Activated CD4-positive, alpha-beta T cell treated with anti-CD3 and anti-CD28 coated beads for 1 hour (primary cell): ENCODE measurements at places on chromosomes 12 and 14.

DNA sequence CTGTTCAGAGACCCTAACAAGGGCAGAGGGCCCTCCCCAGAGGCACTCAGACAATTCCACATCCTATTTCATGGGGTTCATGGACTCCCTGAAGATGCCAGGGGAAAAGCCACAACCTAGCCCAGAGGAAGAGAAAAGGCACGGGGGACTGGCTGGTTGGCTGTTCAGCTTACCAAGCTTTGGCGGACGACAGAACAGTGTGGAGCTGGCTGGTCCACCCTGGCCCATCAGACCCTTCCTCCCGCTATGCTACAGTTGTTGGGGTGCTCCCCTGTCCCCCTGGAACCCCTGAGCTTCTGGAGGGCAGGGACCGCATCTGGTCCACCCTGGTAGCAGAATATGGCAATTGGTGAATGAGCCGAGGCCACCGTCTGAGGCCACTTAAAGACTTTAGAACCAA lies 6.3 kb downstream of the TESC start:
- DNase-seq = no peak

GRCh38 chr12:4900327-4900726 lies 9.4 kb upstream of the KCNA1 start:
- no peak for DNase-seq

DNA sequence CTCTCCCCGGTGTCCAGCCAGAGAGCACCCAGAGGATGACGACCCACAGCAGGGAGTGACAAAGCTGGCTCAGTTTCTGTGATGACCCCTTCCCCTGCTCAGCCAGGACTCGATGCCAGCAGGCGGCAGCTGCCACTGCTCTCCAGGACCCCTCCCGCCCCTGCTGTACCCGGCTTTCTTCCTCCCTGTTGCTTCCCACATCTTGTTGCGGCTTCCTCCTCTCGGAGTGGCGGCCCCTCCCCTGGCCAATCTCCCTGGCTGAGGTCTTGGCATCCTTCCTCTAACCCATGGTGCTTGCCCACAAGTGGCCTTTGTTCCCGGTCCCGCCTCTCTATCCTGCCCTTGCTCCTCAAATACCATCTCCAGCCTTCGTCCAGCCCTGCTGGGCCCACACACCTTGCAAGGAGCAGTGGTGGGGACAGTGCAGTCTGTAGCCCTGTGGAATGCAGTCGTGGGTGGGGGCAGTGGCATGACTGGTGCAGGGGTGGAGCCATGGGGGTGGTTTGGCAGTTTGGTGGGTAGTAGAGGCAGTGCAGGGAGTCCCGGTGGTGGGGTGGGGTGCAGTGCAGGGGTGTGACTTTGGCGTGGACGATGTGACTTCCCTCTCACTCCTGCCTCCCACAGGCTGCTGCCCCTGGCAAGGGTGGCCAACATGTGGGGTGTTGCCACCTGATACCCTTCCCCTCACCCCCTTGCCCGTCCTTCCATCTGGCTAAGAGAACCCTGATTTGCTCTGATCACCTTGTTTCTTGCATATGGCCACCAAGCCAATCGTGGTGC lies 16.3 kb upstream of the BEGAIN start:
- no peak for DNase-seq

DNA sequence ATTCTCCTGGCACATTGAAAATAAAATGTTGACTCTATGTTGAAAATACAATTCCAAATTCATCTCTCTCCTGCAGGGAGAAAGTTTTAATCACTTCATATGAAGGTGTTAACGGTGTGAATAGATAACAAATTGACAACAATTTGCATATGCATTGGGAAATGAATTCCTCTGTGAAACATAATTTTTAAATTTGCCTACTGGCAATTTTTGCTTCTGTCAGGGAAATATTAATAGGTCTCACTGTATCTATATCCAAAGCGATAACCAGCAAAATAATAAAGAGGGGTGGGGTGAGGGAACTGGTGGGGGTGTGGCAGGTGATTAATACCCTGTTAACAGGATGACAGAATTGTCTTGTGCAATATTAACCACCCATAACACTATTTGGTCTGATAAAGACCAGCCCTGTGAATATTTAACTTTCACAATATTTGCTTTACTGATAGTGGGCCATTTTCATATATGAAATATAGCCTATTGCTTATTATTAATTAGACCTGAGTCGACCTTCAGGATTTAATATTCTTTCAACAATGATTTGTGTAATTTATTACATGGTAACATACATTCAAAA lies 239.0 kb upstream of the SSTR1 start:
- DNase-seq = no peak

GRCh38 chr12:69688471-69689427 lies 10.4 kb downstream of the BEST3 start:
- DNase-seq = no peak

DNA sequence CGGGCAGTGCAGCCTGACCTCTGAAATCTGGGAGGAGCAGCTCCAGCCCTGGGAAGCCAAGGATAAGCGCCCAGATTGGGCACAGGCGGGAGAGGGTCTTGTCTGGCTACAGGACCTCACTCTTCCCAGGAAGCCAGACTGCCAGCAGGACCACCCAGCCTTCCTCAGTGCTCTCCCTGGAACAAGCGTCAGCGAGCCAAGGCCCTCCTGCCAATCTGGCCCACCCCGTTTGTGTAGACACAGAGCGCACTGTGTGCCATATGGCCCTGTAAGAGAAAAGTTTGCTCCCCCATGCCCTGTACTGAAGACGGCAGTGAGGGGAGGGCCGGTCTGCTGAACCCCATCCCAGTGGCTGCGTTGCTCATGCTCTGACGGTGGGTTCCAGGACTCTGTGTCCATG lies 1.2 kb upstream of the C14orf180 start:
- no peak for DNase-seq

- no peak for DNase-seq
Observed at GRCh38 chr14:102785595-102785963, 8.3 kb downstream of the TRAF3 start.

- DNase-seq = no peak
Observed at GRCh38 chr12:40827683-40828592, 135.7 kb downstream of the CNTN1 start.

DNA sequence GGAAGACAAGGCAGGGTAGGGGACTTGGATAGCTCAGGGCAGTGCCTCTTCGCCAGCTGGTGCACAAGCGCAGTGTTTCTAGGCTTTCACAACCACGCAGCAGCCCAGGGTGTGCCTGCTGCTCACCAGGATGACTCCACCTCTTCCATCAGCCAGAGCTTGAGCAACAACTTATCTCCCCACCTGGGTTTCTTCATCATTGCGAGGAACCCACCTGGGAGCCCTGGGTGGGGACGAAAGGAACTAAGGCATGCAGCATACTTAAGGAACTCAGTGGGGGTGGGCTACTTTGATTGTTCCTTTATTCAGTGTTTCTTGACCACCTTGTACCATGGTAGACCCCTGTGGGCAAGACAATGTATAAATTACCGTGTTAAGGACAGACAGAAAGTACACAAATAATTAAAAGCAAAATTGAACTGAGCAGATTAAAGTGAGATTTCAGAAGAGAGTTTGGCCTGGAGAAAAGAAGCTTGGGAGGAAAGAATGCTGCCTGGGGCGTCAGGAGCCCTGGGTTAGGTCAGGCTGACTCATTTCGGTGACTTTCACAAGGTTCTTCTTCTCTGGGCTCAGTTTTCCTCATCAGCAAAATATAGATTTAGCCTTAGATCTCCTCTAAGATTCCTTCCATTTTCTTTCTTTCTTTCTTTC lies 22.9 kb downstream of the KRT18 start:
- DNase-seq = no peak

GRCh38 chr14:30243805-30244204 lies 315.2 kb upstream of the G2E3 start:
- no peak for DNase-seq

GRCh38 chr14:45633220-45633984 lies 380.4 kb upstream of the MIS18BP1 start:
- DNase-seq = no peak

DNA sequence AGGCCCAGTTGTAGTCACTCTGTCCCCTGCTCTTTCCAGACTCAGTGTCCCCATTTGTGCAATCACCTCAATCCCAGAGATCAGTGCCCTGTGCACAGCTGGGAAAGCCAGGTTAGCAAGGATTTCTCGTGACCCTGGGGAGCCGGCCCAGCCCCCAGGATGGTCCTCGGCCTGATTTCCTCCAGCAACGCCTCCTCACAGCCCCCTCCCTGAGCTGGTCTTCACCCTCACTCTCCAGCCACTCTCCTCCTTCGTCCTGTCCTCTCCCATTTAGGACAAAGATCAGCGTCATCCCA lies 194.8 kb upstream of the C14orf180 start:
- no peak for DNase-seq

DNA sequence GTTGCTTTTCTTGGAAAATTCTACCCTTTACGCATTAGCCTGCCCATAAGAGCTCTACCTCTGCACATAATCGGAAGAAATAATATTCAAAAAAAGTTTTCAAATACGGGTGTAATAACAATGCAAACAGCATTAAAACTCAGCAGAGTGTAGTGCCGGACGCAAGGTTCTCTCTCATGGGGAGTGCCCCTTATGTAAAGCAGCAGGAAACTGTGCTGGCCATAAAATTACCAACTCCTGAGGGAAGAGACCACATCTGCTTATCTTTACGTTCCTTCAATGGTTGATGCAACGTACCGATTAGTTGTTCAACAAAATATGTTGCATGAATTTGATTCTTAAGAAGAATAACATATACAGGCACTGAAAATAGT lies 118.7 kb upstream of the TMCC3 start:
- DNase-seq = no peak

- no peak for DNase-seq
Observed at GRCh38 chr14:80055667-80056496, 155.4 kb downstream of the DIO2 start.

- no peak for DNase-seq
Observed at GRCh38 chr12:108009442-108010070, 119.5 kb upstream of the WSCD2 start.

- DNase-seq = no peak
Observed at GRCh38 chr12:93130366-93131054, 201.4 kb upstream of the EEA1 start.

- no peak for DNase-seq
Observed at GRCh38 chr12:69676257-69677012, 22.7 kb downstream of the BEST3 start.

GRCh38 chr14:57297852-57298251 lies 29.1 kb downstream of the AP5M1 start:
- DNase-seq = no peak

- no peak for DNase-seq
Observed at GRCh38 chr14:101980700-101981099, 16.3 kb downstream of the DYNC1H1 start.

- no peak for DNase-seq
Observed at GRCh38 chr12:120853188-120853587, 51.0 kb downstream of the SPPL3 start.

GRCh38 chr12:105640761-105641160 lies 310.3 kb downstream of the C12orf75 start:
- no peak for DNase-seq

GRCh38 chr12:26513363-26514043 lies 318.1 kb downstream of the SSPN start:
- DNase-seq = no peak

DNA sequence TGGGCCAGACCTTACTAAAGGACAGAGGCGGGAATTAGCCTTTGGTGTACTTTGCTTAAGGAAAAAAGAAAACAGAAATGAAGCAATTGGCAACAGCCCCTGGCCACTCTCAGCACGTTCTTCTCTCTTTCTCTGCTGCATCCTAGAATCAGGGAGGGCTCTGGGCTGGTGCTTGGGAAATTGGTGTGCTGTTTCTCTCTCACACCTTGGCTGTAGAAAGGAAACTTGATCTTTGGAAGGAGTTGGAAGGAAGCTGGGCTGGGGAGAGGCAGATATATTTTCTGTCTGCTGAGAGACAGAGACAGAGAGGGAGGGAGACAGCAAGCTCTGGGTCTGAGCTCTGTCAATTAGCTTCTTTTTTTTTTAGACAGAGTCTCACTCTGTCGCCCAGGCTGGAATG lies 27.4 kb downstream of the NOS1 start:
- no peak for DNase-seq
